Adrenal gland (tissue), 19 donors: ENCODE measurements at places on chromosomes 3 and 15. TPM values are rescaled to one million over a fixed set of nuclear protein-coding genes. Genes with fewer than 3 reads are reported as not detected.

VGLL3 gene
- 3.6 TPM for polyA plus RNA-seq

POLR2M gene
- polyA plus RNA-seq = 28.3 TPM

CHRM5 gene
- polyA plus RNA-seq = not detected

EFCAB12 gene
- polyA plus RNA-seq = 2.8 TPM

LRRIQ4 gene
- not detected for polyA plus RNA-seq

MAP3K13 gene
- polyA plus RNA-seq = 30.1 TPM
